Naive thymus-derived CD8-positive, alpha-beta T cell (primary cell): ENCODE measurements at places on chromosomes 7 and 10.

- no peak for DNase-seq
These were observed 35.2 kb upstream of the GDF10 start for GRCh38 chr10:47264797-47265281.

GRCh38 chr10:96619120-96619519, 32.3 kb upstream of the TM9SF3 start:
- no peak for DNase-seq

GRCh38 chr7:38002689-38003088, 82.2 kb downstream of the EPDR1 start:
- DNase-seq, result no peak

DNA sequence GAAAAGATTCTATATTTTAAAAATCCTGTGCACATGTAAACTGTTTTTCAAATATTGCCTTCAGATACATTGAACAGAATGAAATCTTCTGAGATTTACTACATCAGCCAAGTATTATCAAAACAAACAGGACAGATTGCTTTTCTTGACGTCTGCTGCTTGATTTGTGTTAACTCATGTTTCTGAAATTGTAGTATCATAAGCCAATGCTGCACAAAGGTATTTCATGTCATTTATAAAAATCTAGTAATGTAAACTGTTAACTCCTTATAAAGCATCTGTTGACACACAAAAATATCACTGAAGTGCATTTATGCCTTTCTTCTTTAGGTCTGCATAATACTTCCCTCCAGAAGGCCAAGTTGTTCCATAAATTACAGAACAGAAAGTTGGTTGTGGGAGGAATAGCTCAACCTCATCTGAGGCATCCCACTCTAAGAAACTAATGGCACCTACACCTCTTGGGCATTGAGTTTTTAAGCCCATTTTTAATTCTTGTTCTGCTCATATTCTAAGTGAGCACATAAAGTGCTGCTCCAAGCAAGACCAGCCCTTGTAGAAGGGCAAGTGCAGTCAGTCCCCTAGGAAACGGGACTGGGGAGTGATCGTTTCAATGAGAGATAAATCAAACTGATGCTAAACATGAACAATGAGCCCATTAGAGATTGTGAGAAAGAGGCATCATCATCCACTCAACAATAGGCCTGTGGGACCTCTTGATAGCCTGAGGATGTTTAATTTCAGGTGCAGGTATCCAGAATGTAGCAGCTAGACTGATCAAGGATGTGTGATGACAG, 28.5 kb downstream of the CAV1 start:
- no peak for DNase-seq

DNA sequence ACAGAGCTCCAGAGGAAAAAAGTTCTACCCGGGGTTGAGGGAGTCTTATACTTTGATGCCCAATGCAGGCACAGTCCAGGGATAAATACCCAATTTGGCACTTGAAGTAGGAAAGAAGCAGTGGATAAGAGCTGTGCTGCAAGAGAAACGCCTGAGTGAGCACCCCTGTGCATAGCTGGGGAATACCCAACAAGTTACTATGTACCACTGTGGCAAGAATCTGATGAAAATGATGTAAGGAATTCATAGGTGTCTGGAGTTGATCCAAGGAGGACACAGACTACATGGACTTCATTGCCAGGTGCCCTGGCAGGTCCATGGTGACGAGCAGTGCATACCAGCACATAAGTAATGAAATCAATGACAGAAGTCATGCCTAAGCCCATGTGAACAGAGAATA, 183.7 kb upstream of the FEZF1 start:
- no peak for DNase-seq

GRCh38 chr7:128360359-128360678, 1.2 kb downstream of the PRRT4 start:
- no peak for DNase-seq

- no peak for DNase-seq
These were observed 2.5 kb downstream of the LSM8 start for GRCh38 chr7:118186501-118186900.

- DNase-seq, result no peak
These were observed 23.1 kb upstream of the SDHAF3 start for GRCh38 chr7:97094284-97094930.

DNA sequence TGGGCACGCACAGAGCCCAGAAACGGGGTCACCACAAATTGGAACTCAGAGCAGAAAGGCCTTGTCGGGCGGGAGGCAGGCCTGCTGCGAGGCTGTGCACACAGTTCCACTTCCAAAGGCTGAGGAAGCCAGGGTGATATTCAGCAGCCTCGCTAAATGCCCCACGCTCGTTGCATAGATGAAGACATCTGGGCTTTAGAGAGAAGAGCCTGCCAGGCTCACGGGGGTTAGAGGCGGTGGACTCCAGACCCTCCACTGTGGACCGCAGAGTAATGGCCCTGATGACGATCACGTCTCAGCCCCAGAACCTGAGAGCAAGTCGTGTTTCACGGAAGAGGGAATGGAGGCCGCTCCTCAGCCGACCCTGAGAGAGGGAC, 104.2 kb downstream of the DNAJB6 start:
- no peak for DNase-seq

DNA sequence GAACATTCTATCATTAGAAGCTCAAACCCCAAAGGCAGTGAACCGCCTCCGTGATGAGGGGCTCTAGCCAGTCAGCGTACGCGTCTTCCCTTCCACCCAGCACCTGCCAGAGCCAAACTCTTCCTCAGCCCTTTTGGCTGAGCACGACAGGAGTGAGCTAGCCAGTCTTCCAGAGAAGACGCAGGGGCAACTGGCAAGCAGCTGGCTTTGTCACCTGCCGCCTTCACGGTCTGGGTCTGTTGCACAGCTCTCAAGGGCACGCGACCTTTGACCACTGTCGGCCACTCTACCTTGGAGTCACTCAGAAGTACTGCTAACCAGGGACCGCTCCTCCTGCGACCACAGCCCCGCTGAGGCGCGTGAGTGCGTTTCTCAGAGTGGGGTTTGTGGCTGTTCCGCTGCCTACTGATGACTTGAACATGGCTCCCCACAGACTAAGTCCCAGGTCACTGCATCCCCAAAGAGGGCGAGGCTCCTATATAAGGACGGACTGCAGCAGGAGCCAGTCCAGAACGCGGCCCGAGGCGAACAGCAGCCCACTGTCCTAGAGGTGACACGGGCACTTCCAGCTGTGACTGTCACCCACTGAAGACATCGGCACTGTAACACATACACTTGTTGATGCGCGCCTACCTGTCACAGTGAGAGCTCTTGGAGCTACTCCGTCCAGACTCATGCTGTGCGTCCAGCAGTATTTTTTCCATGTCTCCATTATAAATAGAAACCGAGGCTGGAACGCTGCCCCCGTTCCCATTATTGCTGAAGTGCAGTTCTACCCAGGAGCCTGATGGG, 8.4 kb downstream of the BNIP3 start:
- DNase-seq, result no peak

DNA sequence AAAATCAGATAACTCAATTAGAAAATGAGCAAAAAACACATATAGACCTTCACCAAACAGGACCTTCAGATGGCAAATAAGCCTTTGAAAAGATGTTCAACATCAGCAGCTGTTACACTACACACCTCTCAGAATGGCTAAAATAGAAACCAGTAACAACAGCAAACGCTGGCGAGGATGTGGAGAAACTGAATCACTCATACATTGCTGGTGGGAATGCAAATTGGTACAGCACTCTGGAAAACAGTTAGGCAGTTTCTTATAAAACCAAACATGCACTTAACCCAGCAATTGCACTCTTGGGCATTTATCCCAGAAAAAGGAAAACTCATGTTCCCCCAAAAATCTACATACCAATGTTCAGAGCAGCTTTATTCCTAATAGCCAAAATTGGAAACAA, 37.7 kb upstream of the SMARCD3 start:
- DNase-seq, result no peak

DNA sequence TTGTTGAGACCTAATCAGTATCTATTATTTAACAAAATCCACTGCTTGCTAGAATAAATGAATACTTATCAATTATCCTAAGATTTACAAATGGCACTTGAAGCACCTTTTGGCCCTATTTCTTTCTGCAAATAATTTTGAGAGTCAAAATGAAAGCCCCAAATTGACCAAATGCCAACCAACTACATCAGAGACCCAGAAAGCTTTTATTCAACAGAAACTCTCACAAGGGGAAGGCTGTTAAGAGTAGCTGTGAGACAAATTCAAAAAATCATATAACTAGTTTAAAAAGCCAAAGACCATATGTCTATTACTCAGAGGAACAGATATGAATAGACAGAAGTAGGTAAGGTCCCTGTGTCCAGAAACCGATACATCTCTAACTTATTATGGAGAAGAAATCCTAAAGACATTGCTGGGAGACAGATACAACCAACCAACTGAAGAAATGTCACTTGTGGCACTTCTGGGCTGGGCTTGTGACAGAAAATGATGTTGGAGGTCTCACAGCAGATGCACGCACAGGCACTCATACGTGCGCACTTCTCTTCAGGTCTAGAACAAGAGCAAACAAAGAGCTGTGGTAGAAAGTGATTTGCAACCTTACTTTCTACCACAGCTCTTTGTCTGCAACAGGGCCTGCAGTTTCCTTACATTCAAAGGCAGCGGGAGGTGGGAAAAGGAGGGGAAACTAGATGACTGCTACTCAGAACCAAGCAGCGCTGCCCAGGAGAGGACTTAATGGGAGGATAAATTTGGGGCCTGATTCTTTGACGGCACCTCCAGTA, 58.6 kb upstream of the KCNIP2 start:
- no peak for DNase-seq

DNA sequence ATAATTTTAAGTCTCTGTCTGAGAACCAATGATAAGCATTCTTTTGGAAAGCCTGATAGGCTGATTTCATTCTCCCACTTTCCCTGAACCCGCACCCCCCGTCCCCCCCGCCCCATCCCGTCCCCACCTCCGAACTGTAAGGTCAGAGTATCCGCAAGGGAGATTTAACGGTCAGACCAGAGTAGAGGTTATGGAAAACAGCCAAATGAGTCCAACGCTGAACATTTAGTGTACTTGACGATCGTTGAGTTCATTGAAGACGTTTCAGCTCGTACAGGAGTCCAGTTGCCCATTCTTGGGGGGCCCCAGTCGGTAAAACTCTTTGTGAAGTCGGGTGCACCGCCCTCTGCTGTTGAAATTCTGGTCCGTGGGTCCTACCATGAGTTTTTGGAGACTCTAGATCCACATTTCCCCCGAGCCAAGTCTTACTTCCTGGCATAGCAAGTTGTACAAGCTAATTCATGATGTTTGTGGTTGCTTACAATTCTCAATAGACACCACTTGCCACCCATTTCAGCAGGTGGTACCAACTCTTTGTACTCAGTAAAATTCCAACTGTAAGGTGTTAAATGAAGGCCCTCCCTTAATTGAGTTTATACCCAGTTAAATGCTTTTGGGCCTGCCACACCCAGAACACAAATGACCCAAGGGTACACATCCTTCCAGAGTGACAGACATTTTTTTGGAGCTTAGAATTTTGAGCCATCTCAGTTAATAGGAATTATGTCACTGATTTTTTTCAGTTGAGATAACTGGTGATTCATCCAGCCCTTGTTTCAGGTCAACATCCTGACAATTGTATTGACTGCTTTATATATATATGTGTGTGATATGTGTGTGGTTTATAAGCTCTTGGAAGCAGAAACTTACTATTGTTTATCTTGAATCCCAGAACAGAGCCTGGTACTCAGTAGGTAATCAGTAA, 1.2 kb downstream of the MARCHF5 start:
- no peak for DNase-seq

GRCh38 chr10:75722609-75723008, 291.2 kb downstream of the LRMDA start:
- DNase-seq, result no peak

- no peak for DNase-seq
These were observed 244.7 kb upstream of the RHOBTB1 start for GRCh38 chr10:61188691-61189090.

- DNase-seq, result no peak
These were observed 432.7 kb downstream of the DPP6 start for GRCh38 chr7:154484943-154485342.

DNA sequence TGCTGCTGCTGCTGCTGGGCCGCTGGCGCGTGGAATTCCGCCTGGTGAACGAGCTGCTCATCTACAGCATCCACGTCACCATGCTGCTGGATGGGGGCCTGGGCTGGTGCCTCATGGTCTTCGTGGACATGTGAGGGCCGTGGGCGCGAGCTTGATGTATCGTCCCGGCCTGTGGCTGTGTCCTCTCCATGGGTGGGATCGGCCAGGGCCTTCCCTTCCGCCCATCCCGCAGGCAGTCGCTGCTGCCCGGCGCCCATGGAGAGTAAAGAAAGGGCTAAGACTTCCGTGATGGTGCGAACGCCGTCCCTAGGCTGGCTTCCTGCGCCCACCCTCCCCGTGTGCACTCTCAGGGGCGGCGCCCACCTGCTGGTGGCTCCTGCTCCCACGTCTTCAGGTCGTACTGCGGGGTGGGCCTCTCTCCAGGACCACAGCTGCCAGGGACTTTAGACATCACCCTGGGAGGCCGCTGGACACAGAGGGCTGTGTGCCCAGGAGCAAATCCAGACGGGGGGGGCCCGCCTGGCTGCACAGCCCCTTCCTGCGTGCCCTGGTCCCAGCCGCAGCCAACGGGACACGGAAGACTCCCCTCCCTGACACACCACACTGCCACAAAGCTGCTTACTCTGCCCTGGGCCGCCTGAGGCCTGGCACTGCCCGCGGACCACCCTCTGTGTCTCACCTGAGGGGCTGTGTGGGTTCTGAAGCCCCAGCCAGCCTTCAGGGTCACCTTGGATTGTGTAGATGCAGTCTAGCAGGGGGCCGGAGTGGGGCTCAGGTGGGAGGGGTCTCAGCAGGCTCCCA, 167.5 kb downstream of the SEPTIN7 start:
- DNase-seq, result no peak

DNA sequence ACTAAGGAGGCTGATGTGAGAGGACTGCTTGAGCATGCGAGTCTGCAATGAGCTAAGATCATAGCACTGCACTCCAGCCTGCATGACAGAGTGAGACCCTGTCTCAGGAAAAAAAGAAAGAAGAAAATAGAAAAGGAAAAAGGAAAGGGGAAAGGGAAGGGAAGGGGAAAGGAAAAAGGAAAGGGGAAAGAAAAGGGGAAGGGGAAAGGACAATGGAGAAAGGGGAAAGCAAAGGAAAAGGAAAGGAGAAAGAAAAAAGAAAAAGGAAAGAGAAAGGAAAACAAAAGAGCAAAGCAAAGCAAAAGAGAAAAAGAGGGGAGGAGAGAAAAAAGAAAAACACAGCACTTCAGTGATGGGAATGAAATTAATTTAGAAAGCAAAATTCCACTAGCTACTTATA, 179.3 kb downstream of the SRPK2 start:
- DNase-seq, result no peak

DNA sequence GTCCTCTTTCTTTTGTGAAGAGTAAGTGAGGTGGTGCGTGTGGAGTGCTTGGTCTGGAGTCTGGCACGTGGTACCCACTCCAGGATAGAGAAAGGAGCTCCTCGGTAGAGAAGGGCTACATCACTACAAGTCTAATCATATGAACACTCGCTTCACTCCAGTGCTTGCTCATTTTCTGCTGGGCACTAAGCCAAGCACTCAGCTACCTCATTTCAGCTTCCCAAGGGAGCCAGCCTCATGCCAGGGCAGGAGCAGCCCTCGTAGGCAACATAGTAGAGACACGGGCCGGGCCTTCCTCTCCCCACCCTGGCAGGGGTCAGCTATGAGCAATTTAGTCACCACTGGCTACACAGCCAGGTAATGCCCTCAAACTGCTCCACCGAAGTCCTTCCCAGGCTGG, 11.4 kb upstream of the HSPA12A start:
- DNase-seq, result no peak

GRCh38 chr10:118108194-118109026, 61.7 kb upstream of the RAB11FIP2 start:
- no peak for DNase-seq

- DNase-seq, result no peak
These were observed 75.3 kb downstream of the POLL start for GRCh38 chr10:101512738-101513137.
